ENCODE measurements at places on chromosomes 6 and 20. TPM values are rescaled to one million over a fixed set of nuclear protein-coding genes. Genes with fewer than 3 reads are reported as not detected.

Gene GRM1
- total RNA-seq, result not detected

Gene DDX43
- total RNA-seq, result 0.26 TPM

Gene DPPA5
- total RNA-seq, result not detected

Gene TBXT
- total RNA-seq, result not detected

GRCh38 chr6:134683783-134684422 is 266.0 kb downstream of the ALDH8A1 start:
- H3K4me3 ChIP-seq, result no peak overlapping the region
- no peaks in the 10 kb centered on the region for H3K4me1 ChIP-seq
- no peaks in the 10 kb centered on the region for H3K36me3 ChIP-seq
- no peak for DNase-seq
- H3K27me3 ChIP-seq, result no peaks in the 10 kb centered on the region

GRCh38 chr6:157017861-157018260 is 240.7 kb downstream of the ARID1B start:
- H3K27me3 ChIP-seq, result no peaks in the 10 kb centered on the region
- no peak for DNase-seq
- peaks cover 7% of the 10 kb centered on the region for H3K4me1 ChIP-seq
- no peak overlapping the region for H3K27ac ChIP-seq
- no peaks in the 10 kb centered on the region for H3K36me3 ChIP-seq

GRCh38 chr20:63850689-63851547 is 10.4 kb upstream of the ABHD16B start:
- H3K4me3 ChIP-seq, result no peak overlapping the region
- H3K27me3 ChIP-seq, result no peaks in the 10 kb centered on the region
- peaks cover 33% of the 10 kb centered on the region for H3K4me1 ChIP-seq
- H3K36me3 ChIP-seq, result no peaks in the 10 kb centered on the region

DNA sequence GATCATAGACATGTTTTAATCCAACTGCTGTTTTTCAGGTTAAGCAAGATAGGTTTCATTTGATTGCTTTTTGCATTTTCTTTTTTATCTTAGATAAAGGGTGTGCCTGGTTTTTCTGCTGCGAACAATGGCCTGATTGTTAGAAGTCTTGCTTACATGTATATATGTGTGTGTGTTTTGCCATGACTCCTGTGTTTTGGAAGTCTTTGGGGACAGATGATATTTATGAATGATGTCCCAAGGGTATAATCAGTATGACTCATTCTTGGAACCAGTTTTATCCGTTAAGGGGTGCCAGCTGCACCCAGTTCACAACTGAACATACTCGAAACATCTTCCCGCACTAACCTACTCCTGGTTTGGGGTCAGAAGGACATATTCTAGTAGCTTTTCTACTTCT is 230.1 kb upstream of the SUPT3H start:
- no peak overlapping the region for H3K27ac ChIP-seq
- H3K4me3 ChIP-seq, result no peak overlapping the region
- no peak for DNase-seq
- no peaks in the 10 kb centered on the region for H3K27me3 ChIP-seq
- no peaks in the 10 kb centered on the region for H3K4me1 ChIP-seq

GRCh38 chr20:33578510-33578909 is 83.6 kb upstream of the C20orf144 start:
- DNase-seq, result no peak
- H3K36me3 ChIP-seq, result no peaks in the 10 kb centered on the region
- no peaks in the 10 kb centered on the region for H3K27me3 ChIP-seq
- no peaks in the 10 kb centered on the region for H3K4me1 ChIP-seq

- DNase-seq, result no peak
- H3K4me1 ChIP-seq, result no peaks in the 10 kb centered on the region
- no peaks in the 10 kb centered on the region for H3K27me3 ChIP-seq
- no peaks in the 10 kb centered on the region for H3K36me3 ChIP-seq
- H3K4me3 ChIP-seq, result no peak overlapping the region
- H3K27ac ChIP-seq, result no peak overlapping the region
Observed at GRCh38 chr6:103036846-103037245, 1643.3 kb downstream of the GRIK2 start.

Measured in adrenal gland (tissue), 19 donors.